ENCODE measurements at places on chromosomes 3 and 15.

DNA sequence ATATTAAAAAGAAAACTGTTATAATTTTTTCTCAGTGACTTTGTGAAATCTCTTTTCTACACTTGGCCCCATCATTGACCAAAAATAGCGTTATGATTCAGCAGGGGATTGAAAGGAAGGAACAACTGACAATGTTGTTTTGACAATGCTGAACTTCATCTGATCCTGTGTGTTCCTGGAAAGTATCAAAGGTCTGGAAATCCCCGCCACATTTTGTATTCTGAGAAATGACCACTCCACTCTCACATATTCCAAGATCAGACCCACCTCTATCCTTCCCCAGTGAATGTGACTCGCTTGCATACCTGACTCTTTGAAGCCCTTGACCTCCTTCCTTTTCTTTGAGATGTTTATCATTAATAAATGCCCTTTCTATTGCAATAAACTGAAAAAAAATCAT, 9.7 kb upstream of the RIOX2 start:
- DNase-seq = no peak

GRCh38 chr3:51568996-51569395, 30.5 kb downstream of the RAD54L2 start:
- no peak for DNase-seq

DNA sequence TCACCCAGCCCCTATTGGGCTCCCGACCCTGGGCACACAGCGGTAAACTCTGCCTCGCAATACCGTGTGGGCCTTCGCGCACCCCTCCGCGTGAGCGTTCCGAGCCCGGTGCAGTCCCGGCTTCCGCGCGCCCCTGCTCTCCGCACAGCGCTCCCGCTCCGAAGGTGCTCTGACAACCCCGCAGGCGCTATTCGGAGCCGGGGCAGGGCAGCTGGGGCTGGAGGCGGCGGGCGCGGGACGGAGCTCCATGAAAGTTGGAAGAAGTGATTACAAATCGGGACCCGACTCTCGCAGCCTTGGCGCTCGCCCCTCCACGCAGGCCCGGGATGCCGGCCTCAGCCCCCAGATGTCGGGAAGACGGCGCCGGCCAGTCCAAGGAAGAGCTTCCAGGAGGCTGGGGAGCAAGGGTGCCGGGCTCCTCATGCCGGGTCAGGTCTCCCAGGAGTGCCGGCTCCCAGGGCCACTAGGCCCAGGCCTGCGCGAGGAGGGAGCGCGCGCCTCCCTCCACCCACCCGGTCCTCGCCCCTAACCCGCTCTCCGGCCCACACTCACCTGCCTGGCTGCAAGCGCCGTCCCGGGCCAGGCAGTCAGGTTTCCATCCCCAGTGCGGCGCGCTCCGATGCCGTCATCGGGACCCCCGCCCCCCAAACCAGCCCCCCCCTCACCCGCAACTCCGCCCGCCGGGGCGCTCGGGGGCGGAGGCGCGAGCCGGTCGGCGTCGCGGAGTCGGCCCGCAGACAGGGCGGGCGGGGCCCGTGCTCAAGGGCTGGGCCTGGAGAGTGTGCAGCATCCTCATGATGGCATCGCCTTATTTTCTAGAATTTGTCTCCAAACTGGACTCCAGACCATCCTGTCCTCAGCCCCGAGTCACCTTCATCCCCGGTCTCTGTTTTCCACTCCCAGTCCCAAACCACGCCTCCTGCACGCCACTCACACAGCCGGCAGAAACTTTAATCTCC, at the start of gene KIF7:
Gene KIF7 (minus strand): TSS at position 621 of the 959 bp plus-strand sequence. CDS start 2,537 bp downstream, outside the sequence.
- DNase-seq = peak; percentile 71

- DNase-seq = no peak
These were observed 52.9 kb upstream of the WNT7A start for GRCh38 chr3:13932578-13933295.

GRCh38 chr3:139764936-139765335, 87.2 kb upstream of the NMNAT3 start:
- no peak for DNase-seq

DNA sequence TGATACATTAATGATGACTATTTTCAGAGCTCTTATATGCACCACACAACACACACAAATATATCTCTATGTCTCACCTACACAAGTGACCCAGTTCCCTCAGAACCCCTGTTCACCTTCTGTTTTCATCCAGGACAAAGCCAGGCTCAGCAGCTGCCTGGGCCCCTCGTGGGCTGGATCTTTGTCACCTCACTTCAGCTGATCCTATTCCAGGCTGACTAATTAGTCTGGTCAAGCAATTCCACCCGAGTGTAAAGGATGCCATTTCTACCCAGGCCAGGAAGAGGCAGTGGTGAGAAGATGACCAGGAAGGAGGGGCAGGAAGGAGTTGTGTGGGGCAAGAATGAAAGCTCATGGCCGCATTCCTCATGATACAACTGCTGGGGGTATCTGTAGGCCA, 62.3 kb downstream of the DHX30 start:
- DNase-seq = no peak

GRCh38 chr15:48336940-48337339, 5.7 kb downstream of the DUT start:
- no peak for DNase-seq

- DNase-seq = no peak
These were observed 83.5 kb upstream of the PRR20G start for GRCh38 chr3:127371334-127371733.

GRCh38 chr3:54211097-54211496, 88.7 kb downstream of the CACNA2D3 start:
- no peak for DNase-seq

DNA sequence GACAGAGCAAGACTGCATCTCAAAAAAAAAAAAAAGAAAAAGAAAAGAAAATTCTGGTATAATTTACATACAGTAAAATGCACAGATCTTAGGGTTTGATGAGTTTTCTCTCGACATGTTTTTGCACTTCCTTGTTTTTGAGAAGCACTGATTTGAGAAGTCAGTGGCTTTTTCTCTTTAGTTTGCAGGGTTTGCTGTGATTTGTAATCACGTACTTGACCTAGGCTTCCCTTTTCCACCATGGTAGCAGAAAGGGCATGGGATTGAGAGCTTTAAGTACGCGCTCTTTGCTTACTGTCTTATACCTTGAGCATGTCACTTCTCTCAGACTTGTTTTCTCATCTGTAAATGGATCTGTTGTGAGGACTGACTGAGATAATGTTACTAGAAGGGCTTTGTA, 4.1 kb downstream of the VHL start:
- DNase-seq = no peak

DNA sequence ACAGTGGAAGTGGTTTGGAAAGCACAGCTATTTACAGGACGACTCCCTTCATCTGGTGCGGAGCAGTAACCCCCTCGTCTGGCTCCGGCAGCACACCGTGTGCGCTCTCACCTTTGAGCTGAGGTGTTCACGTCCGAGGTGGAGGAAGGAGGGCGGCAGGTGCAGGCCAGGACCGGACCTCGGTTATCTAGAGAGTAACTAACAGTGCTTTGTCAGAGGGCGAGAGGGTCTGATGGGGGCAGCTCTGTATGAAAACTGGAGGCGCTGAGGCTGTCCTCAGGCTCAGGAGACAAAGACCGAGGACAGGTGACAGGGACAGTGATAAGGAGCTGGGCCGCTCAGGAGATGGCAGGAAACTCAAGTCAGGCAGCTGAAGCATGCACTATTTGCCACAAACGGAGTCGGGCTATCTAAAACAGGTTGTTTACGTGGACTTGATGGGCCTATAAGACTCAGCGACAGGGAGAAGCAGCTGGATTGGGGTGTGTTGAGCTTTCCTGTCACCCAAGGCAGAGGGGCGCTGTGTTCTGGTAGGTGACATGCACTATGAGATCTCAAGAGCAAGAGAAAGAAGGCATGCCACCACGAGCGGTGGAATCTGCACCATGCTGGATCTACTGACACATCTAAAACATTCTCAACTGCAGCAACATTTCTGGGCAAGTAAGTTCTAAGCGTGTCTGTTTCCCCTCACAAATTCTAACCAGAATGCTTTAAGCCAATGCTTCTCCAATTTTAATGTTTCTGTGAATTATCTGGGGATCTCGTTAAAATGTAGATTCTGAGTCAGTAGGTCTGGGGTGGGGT, 155.2 kb downstream of the XXYLT1 start:
- DNase-seq = no peak

DNA sequence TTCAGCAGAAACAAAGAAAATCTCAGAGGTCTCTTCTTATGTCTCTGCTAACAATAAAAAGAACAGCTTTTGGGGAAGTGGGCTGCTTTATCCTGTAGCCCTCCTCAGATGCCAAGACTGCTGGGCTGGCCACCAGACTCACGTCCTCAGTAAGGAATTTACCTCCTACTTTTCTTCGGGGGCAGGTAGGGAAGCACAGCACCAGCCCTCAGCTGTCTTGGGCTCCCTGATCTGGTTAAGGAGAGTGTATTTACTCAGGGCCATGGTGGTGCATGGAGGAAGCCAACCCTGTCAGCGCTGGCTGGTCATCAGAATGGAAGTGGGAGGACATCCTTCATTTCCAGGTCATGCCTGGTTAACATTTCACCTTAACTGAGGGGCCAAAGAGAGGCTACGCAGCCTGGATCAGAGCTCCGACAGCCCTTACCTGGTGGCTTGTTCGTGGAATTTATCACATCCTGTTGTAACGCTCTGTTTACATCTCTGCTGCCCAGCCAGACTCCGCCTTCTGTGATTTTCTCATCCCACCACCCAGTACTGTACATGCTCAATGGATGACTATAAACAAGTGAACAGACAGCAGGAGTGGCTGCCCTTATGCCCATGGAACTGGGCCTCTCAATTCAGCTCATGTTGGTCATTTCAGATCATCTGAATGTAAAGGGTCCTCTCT, 108.3 kb downstream of the IGF2BP2 start:
- no peak for DNase-seq

DNA sequence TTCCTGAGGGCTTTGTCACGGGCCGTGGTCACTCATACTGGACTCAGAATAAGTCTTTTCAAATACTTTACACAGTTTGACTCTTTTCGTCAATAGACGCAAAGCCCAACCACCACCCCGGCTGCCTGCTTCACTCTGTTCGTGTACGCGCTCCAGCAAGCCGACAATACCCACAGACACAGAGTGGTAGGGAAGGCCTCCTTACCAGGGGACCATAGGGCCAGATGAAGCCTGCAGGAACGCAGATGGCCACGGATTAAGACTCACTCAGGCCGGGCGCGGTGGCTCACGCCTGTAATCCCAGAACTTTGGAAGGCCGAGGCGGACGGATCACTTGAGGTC, 29.7 kb downstream of the EFCAB12 start:
- no peak for DNase-seq

DNA sequence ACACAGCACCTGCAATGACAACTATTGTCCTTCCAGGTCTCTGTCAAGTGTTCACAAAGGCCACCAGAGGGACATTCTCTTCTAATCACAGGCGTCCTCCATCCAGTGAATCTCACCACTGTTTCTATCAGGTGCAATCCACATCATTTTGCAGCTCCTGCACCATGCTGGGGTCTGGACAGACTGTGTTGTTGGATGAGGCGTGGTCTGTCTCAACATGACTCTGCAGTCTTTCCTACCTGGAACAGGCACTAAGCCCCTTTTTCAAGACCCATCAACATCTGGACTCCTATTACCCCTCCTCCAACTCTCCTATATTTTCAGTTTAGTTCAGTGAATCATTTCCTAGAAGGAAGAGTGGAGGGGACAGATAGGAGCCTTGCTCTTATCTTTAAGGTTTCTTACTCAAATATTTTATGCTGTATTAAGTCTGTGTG, 31.5 kb upstream of the VEPH1 start:
- no peak for DNase-seq

DNA sequence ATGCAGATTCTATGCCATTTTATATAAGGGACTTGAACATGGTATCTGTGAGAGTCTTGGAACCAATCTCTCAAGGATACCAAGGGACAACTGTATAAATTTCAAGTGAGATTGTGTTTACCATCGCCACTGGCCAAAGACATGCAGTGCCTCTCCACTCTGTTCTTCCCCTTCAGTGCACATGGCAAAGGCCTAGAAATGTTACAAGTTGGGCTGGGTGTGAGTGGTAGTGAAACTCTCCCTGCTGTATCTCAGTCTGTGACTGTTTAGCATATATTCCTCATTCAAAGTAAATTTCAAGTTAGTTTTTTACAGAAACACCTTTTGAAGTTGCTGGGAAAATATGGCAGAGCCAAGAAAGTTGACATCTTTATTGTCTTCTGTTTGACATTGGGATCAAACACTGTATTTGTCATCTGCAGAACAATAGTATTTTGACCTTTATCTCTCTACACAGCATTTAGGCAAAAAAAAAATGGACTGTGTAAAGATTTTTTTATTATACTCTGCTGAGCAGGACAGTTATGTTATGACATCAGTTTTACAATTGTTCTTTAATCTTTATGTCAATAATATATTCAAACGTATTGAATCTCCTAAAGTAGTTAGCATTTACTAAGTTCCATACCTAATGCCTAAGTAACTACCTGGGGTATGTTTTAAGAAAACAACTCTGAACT, 101.4 kb downstream of the CCNL1 start:
- no peak for DNase-seq

- DNase-seq = no peak
These were observed 75.4 kb upstream of the ROBO1 start for GRCh38 chr3:79843180-79843579.

All from sigmoid colon (tissue), 7 donors.